Chondrocyte (in vitro differentiated cells): ENCODE measurements at places on chromosomes 5 and 9. TPM values are rescaled to one million over a fixed set of nuclear protein-coding genes. Genes with fewer than 3 reads are reported as not detected.

Gene PCDHA8
- 0.97 to 2.4 TPM (median 1.1 TPM) in 3 replicates for total RNA-seq

Gene TLX3
- total RNA-seq: not detected in 3 replicates

Gene BARHL1
- total RNA-seq: not detected in 3 replicates

Gene DBH
- total RNA-seq: not detected in 3 replicates
